Right ventricle myocardium inferior (tissue), 1 donor: ENCODE measurements at places on chromosomes 5 and 9. TPM values are rescaled to one million over a fixed set of nuclear protein-coding genes. Genes with fewer than 3 reads are reported as not detected.

- no peak for DNase-seq
These were observed 112.0 kb downstream of the OLFM1 start for GRCh38 chr9:135199489-135199888.

TYRP1 gene
- total RNA-seq, result 57.4 TPM

DMRT2 gene
- total RNA-seq, result not detected

SVEP1 gene
- 6.4 TPM for total RNA-seq

FGD3 gene
- total RNA-seq, result 3.0 TPM

- no peak for DNase-seq
These were observed 65.3 kb upstream of the NTRK2 start for GRCh38 chr9:84604223-84604622.

DNA sequence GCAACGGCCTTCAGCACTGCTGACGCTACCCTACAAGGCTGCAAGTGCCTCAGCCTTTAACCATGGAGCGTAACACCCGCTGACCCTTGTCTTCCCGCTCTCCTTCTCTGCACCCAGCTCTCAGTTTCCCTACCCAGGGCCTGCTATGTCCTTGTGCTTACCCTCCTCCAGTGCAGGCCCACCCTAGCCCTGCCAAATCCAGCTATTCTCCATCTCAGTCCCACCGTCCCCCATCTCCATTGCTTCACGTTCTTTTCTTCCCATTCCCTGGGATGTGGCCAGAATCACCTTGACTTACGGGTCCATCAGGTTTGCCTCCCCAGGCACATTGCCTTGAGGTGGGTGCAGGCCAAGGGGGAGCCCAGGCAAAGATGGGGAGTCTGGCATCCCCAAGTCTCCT lies 91.2 kb downstream of the PAX5 start:
- DNase-seq, result no peak

- peak; percentile 62 for DNase-seq
These were observed 106.3 kb downstream of the C9orf152 start for GRCh38 chr9:110101531-110102161.

UGT3A2 gene
- total RNA-seq, result not detected

GRCh38 chr9:132040808-132041207 lies 38.9 kb downstream of the MED27 start:
- DNase-seq, result no peak

- no peak for DNase-seq
These were observed 25.5 kb downstream of the CWC27 start for GRCh38 chr5:64794053-64794770.

- DNase-seq, result no peak
These were observed 299.9 kb upstream of the MSX2 start for GRCh38 chr5:174424219-174425053.

- no peak for DNase-seq
These were observed 141.9 kb upstream of the IER5L start for GRCh38 chr9:129319938-129320481.

DNA sequence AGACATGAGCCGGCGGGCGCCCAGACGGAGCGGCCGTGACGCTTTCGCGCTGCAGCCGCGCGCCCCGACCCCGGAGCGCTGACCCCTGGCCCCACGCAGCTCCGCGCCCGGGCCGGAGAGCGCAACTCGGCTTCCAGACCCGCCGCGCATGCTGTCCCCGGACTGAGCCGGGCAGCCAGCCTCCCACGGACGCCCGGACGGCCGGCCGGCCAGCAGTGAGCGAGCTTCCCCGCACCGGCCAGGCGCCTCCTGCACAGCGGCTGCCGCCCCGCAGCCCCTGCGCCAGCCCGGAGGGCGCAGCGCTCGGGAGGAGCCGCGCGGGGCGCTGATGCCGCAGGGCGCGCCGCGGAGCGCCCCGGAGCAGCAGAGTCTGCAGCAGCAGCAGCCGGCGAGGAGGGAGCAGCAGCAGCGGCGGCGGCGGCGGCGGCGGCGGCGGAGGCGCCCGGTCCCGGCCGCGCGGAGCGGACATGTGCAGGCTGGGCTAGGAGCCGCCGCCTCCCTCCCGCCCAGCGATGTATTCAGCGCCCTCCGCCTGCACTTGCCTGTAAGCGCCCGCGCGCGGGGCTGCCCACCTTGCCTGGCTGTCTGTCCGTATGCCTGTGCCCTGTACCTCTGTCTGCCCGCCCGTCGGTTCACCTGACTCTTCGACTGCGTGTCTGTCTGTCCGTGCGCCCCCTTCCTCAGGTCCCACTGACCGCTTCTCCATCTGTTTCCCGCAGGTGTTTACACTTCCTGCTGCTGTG lies 412 bp downstream of the FGF18 start:
- peak; percentile 79 for DNase-seq

DNA sequence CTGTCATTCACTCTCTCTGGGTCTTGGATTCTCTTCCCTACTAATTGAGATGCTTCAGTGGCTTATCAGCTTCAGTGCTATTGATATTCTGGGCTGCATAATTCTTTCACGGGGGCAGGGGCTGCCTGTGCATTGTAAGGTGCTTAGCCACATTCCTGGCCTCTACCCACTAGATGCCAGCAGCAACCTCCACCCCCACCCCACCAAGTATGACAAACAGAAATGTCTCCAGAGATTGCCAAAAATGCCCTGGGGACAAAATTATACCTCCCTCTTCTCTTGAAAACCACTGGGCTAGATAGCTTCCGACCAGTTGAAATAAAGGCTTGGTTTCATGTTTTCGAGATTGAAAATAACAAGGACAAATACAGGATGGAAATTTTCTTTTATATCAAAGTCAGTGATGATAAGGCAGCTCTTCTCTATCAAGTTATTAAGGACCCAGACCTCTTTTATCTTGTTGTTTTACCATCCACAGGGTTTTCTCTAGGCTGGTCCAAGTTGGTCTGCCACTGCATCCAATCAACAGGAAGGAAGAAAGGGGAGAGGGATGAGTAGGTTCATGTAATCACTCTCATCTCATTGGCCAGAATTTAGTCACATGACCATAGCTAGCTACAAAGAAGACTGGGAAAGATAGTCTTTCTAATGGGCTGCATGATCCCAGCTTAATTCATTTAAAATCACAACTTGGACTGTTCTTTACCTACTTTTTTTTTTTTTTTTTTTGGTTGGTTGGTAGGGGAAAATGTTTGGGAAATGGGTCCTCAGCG lies 92.1 kb upstream of the RANBP3L start:
- DNase-seq, result no peak

DNA sequence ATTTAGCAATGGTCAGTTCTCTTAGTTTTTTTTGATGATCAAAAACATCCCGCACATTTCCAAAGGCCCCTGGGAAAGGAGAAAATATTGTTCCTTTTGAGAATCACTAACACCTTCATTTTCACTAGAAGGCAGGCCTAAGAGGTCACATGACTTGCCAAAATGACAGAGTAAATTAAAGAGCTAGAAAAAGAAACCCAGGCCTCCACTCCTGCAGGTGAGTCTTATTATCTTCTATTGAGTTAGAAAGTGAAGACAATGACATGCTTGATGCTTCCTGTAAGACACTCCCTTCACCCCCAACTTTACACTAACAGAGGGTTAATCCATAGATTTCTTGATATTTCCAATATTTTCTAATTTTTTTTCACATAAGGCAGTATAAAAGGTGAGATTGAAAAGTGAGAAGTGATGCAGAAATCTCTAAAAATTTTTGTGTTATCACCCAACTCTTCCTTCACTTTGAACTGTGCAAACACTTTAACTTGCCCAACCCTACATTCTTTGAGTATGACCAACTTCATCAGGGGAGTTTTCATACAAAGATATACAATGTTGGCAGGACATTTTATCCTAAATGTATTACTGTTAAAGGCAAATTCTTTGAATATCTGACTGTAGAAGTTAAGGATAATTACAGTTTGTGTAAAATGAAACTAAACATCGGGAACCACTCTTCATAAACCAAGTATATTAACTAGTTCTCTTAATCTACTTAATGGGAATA lies 57.1 kb downstream of the SUB1 start:
- no peak for DNase-seq

- DNase-seq, result no peak
These were observed 52.7 kb downstream of the ITGA1 start for GRCh38 chr5:52840277-52841050.

DNA sequence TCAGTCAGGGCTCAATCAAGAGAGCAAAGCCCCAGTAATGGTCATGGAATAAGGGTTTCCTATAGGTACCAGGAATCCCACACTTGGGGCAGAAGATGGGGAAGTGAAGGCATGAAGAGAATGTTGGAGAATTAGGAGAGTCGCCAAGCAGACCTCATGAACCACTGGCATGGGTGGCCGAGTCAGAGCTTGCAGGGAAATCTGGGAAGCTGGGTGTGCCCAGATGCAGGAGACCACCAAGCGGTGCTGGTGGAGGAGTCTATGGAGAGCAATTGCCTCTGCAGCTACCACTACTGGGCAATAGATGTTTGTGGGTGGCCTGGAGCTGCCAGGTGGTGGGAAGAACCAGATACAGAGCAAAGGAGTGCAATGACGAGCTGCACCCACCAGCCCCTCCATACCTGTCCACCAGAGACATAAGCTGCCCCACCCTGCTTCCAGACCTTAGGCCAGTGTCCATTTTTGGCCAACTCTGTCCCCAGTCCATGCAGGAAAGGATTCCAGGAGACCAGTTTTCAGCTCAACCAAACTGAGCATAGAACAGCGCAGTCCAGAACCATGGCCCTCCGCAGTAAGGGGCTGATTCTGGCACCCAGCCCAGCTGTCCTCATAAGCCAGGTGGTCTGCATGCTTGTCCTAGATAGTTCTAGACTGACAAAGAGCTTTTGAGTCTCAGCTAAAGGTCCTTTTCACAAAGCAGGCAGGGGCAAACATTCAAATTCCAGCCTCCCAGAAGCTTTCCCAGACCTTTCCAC lies 323.9 kb downstream of the GADD45G start:
- DNase-seq, result no peak

- DNase-seq, result no peak
These were observed 34.6 kb upstream of the IL17B start for GRCh38 chr5:149413477-149414210.

F2R gene
- total RNA-seq, result 5.7 TPM

GRCh38 chr9:89182369-89182768 lies 3.8 kb upstream of the SHC3 start:
- no peak for DNase-seq

RNF180 gene
- 11.0 TPM for total RNA-seq

NR6A1 gene
- 1.2 TPM for total RNA-seq

DNA sequence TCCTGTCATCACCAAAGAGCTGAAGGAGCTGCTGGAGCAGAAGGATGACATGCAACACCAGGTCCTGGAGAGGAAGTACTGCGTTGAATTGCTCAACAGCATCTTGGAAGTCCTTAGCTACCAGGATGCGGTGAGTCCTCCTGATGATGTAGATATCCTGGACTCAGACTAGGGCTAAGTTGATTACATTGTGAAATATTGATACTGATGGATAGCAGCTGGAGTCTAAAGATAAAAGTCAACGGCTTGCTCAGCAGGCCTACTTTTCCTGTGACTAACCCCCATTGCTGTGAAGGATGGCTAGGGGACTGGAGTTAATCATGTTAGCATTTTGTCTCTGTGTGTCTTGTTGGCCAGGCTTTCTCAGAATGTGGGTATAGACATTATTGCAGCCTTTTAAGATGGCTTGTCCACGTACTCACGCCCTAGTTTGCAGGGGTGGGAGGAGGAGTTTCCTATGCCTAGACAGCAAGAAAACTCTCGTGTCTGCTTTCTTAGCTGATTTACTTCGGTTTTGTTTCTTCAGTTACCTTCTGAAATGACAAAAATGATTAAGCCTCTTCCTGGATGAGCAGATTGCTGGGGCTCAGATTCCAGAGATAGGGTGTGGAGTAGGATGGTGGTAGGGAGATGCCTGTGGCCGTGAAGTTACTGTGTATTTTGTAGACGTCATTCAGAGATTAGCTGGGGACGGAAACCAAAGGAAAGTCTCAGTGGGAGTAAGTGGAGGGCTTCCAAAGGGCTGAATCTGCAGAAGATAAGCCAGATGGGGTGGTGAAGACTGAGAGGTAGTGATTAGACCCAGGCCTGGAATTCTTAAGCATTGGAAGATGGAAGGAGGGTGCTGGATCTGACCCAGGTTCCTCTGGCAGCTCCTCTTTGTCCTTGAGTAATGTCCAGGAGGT lies 166.3 kb downstream of the DOCK2 start:
- no peak for DNase-seq

- peak; percentile 66 for DNase-seq
These were observed 1.8 kb downstream of the ARRDC1 start for GRCh38 chr9:137607141-137607857.

GRCh38 chr5:135497971-135498636 lies 37.7 kb downstream of the NEUROG1 start:
- no peak for DNase-seq

DNA sequence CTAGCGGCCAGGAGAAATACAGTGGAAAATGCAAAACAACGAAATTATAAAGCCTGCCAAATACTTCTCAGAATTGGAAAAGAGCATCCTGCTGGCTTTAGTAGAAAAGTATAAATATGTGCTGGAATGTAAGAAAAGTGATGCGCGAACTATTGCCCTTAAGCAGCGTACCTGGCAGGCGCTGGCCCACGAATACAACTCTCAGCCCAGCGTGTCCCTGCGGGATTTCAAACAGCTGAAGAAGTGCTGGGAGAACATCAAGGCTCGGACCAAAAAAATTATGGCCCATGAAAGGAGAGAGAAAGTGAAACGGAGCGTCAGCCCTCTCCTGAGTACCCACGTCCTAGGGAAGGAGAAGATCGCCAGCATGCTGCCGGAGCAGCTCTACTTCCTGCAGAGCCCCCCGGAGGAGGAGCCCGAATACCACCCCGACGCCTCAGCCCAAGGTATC lies 15.0 kb downstream of the MSANTD3 start:
- DNase-seq, result no peak

FNBP1 gene
- 24.2 TPM for total RNA-seq

DNA sequence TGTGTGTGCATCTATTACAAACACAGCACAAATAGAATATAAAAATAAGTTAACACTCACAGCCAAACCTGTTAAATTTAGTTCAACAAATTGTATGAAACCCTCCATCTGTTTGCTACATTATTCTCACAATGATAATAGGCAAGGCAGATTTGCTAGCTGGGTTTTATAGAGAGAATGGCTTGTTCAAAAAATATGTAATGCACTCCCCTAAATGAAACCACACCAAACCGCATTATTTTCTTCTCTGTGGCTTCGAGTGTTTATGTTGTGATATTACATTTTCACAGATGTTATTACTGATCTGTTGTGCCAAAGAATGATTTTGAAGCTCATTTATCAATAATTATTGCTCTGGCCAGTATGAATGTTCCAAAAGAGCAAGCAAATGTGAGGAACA lies 92.9 kb downstream of the SPATA31D1 start:
- no peak for DNase-seq
